ENCODE measurements at places on chromosomes 16 and 17.

- peak; percentile 94 for DNase-seq
Measured at GRCh38 chr17:78974635-78975591, 4.8 kb downstream of the LGALS3BP start.

- DNase-seq: no peak
Measured at GRCh38 chr17:2435181-2435741, 34.4 kb upstream of the MNT start.

GRCh38 chr16:17072104-17072503, 398.7 kb downstream of the XYLT1 start:
- DNase-seq: no peak

DNA sequence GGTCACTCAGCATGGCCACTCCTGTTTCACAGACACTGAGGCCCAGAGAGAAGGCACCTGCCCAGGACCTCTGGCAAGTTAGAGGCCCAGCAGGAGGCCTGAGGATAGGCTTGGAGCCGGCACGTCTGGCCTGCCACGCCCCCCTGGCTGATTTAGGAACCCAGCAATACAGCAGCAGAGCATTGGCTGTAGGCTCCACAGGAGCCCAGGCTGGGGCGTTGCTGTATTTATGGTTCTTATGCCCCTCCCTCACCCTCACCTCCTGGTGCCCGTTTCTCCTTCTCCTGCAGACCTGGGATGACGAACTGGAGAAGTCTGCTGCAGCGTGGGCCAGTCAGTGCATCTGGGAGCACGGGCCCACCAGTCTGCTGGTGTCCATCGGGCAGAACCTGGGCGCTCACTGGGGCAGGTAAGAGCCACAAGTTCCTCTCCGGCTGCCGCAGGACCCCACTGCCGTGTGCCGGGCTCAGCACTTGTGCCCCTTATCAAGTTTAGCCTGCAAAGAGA, 25.8 kb downstream of the CRISPLD2 start:
- no peak for DNase-seq

DNA sequence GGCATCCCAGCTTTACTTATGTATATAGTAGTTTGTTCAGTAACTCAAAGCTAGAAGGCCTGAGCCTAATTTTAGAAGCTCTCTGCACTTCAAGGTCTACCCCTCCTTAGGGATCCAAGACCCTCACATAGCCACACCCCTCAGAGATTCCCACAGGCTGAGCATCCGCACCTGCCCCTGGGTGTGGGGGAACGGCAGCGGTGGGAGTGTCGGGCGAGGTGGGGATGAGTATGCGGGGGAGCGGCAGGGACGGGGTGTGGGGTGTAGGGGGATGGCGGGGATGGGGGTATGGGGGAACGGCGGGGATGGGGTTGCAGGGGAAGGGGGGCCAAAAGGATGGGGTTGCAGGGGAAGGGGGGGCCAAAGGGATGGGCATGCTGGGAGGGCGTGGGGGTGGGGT, 24.9 kb upstream of the BEAN1 start:
- no peak for DNase-seq

GRCh38 chr16:3112881-3113574, 642 bp downstream of the ZNF205 start:
- no peak for DNase-seq

- peak; percentile 61 for DNase-seq
Measured at GRCh38 chr17:56833057-56833808, 487 bp downstream of the C17orf67 start.

GRCh38 chr16:984736-985636, 3.4 kb downstream of the SOX8 start:
- DNase-seq: no peak
